ENCODE measurements at places on chromosomes 6 and 20. TPM values are rescaled to one million over a fixed set of nuclear protein-coding genes. Genes with fewer than 3 reads are reported as not detected.

The KIAA1755 gene
- total RNA-seq: 3.9 TPM

The MCHR2 gene
- not detected for total RNA-seq

DNA sequence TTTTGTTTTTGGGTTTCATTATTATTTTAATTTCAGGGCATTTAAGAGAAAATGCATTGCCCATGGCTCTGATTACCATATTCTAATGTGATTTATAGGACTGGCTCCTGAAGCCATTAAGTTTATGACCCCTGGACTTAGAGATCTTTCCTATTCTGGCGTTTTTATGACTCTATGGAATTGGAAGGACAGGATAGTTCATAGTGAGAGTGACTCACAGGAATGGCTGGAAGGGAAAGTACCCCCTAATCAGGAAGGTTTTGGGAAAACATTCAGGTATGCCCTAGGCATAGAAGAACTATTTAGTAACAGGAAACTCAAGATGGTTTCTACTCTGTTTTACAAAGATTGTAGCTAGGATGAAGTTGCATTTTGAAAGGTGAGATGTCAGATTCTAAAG, 108.6 kb upstream of the SLC2A12 start:
- DNase-seq: no peak

The HAO1 gene
- not detected for total RNA-seq

DNA sequence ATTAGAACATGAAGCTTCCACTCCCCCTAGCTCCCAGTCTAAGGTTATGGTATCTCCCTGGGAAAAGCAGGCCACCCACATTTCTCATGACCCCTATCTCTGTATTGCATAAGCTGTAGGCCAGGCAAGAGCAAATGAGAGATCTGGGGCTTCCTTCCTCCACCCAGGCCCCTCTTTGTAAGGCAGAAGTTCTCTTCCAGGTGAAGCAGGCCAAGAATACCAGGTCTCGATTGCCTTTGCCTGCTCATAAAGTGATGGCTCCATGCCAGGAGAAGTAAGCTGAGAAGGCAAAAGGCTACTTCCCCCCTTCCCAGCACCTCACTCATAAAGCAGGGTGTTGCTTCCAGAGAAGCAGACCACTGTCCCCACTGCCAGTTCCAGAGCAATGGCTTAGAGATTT, 144.1 kb upstream of the KCNK16 start:
- no peak for DNase-seq

The MOXD1 gene
- 13.8 TPM for total RNA-seq

GRCh38 chr6:90083891-90084290, 189.6 kb downstream of the GJA10 start:
- no peak for DNase-seq

GRCh38 chr6:117890172-117890571, 16.9 kb upstream of the SLC35F1 start:
- no peak for DNase-seq

The KLHDC3 gene
- 40.3 TPM for total RNA-seq

The TFAP2D gene
- not detected for total RNA-seq

The FOXF2 gene
- 3.4 TPM for total RNA-seq

DNA sequence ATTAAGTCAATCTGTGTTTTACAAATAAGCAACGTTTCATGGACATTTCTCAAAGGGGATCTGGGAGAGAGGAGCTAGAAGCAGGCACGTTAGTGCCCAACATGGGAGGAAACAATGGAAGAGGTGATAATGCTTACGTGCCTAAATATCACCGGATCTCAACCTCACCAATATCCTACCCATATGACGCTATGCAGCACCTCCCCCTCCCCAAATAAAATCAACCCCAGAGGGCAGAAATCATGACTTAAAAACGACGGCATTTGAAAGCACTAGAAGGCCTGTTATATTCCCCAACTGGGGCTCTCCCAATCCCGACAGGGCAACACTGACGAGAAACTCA, 425 bp downstream of the HBS1L start:
- no peak for DNase-seq

DNA sequence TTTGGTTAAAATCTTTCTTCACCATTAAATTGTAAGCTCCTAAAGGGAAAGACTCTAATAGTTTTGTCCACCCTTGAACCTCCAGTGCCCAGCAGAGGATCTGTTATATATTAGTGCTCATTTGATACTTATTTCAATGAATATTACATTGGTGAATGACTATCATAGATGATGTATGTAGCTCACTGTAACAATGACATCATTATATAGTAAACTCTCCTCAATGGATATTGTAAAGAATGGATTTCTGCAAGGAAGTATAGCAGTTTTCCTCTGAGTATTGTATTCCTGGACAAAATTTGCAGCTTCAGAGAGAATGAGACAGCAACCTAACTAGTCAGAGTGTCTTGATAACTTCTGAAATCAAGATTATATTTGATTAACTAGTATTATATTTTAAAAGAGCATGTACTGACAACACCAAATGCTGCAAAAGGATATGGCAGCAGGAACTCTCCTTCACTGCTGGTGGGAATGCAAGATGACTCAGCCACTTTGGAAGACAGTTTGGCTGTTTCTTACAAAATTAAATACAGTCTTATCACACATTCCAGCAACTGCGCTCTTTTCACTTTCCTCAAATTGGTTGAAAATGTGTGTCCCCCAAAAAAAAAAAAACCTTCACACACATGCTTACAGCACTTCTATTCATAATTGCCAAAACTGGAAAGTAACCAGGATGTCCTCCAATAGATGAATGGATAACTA, 189.8 kb upstream of the OPRM1 start:
- DNase-seq: no peak

- DNase-seq: no peak
Observed at GRCh38 chr6:84269947-84270733, 42.7 kb upstream of the CEP162 start.

- no peak for DNase-seq
Observed at GRCh38 chr6:39217177-39217864, 12.0 kb downstream of the KCNK5 start.

The XPO5 gene
- 47.9 TPM for total RNA-seq

DNA sequence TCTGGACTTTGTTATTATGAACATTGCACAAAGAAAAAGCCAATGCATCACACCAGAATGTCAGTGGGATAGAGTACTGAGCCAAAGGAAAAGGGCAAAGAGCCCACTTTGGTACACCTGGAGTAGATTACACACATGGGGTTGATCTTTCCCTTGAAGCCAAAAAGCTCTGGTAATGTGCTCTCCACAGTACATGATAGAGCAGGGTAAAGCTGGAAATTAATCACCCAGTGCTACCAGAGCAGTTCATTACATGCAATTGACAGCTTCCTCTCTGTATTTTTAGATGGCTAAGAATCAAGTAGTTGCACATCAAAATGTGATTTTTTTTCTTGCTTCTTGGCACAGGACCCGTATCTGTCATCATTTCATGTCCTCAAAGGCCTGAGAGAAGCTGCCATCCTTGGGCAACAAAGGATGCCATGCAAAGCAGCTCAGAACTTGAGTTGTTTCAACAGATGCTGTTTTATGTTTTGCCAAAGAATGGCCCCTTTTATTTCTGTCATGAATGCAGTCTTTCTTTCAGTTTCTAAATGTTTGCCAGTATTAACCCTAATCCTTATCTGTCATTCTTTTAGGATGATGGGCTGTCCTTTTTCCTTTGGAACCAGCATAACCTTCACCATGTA, 88.1 kb downstream of the HDGFL1 start:
- DNase-seq: no peak
